ENCODE measurements at places on chromosomes 4 and X.
A peak's percentile ranks its signal among the peaks of the same experiment; 100 is the strongest.

DNA sequence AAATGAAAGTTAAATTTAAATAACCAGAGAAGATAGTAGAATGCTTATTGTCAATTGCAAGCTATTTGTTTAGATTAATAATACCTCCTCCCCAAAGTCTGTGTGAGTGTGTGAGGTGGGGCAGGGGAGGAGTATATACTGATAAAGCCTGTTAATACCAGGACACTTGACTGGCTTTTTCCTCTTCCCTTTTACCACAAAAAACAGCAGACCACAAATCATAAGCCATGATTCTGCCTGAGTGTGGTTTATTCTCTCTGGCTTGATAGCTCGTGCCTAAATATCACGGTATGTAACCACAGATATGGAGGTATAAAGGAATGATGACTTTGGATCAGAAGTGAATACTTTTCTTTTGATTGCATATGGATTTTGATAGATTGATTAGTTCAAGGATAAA, 21.9 kb upstream of the SCRG1 start:
- no peak for DNase-seq

GRCh38 chr4:76704133-76704881, 193.6 kb downstream of the SOWAHB start:
- no peak for DNase-seq

DNA sequence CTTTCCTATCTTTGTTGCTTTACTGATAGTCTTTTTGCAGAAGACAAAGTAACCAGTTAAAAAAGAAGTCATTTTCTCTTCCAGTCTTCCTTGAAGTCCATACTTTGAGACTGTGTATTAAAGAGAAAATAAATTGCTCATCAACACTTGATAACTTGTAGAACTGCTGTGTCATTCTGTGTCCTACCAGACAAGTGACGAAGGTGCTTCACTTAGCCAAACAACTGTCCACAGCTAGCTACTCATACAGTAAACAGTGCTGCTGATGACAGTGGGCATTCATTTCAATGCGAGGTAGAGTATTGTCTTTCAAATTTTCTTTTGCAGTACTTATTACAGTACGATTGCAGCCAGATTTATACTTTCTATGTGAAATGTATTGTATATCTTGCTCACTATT, 11.5 kb downstream of the COL25A1 start:
- no peak for DNase-seq

GRCh38 chrX:7215842-7216241, 67.9 kb upstream of the PUDP start:
- DNase-seq, result peak; percentile 5

- DNase-seq, result no peak
These were observed 1328.7 kb downstream of the ADGRL3 start for GRCh38 chr4:62528874-62529273.

DNA sequence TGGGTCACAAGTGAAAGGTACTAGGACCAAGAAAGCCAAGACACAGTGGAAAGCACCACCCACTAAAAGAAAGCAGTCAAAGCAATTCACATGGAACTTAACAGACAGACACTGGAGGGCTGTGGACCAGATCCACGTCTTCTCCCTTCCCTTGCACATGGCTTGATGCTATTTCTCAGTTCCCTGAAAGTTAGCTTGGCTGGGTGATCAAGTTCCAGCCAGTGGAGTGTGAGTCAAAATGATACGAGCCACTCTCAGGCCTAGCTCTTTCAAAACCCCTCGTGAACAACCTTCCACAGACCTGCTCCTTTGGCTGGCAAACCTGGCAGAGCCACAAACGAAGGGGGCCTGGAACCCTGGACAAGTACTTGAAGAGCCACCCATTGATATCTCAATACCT, 52.0 kb downstream of the RELL1 start:
- DNase-seq, result no peak

DNA sequence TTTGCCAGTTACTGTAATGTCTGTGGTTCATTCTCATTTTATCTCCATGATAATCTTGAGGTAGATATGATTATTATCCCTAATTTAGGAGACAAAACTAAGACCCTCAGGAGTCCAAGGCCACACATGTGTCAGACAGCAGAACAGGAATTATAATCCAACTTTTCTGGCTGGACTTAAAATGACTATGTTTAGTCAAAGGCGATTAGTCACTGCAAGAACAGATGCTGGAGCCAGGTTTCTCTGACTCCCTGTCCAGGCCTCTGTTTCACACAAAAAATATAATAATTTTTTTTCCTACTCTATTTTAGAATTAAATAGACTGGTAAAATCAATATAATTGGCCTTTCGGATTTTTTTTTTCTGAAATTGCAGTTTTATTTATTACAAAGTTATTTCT, 56.7 kb upstream of the TMEM131L start:
- DNase-seq, result no peak

GRCh38 chr4:15692602-15693001, 10.3 kb upstream of the BST1 start:
- DNase-seq, result no peak

- no peak for DNase-seq
These were observed 1.8 kb downstream of the PPP2R3B start for GRCh38 chrX:384861-385260.

GRCh38 chr4:30939069-30939468, 218.9 kb downstream of the PCDH7 start:
- DNase-seq, result no peak

- peak; percentile 51 for DNase-seq
These were observed 249.2 kb upstream of the RPS6KA3 start for GRCh38 chrX:20515841-20516461.
